ENCODE measurements at places on chromosomes 5 and 9.

- DNase-seq = no peak
Measured at GRCh38 chr5:172721455-172722326, 49.3 kb downstream of the DUSP1 start.

DNA sequence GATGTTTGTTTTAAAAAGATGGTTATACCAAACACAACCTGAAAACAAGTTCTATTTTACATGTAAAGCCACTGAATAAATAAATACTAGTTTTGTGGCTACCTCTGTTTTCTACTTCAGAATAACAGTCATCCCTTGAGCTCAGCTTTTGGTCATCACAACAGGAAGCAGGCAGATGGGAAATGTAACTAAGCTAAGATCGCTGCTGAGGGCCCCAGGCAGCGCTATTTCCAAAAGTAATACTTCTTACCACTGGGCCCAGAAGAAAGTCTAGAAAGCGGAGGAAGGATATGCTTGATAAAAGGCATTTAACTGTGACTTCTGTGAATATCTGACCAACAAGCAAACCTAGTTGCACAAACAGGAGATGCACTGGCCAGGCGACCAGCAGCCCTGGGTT is 61.4 kb downstream of the SERINC5 start:
- no peak for DNase-seq

DNA sequence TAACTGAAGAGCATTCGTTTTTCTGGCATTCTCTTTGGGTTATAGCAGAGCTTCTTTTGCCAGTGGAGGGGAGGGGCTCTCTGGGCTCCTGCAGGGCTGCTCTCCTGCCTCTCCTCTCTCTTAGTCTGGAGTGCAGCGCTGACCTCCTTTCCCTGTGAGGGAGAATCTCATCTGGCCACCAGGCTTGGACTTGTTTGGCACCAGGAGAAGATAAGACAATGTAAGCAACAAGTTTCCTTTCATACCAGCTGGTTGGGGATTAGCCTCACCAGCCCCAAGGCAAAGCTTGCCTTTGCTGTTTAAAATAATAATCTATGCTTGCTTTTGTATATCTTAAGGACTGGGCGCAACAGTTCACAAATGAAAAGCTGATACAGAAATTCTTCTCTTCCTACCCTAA is 196.4 kb downstream of the TLE4 start:
- no peak for DNase-seq

DNA sequence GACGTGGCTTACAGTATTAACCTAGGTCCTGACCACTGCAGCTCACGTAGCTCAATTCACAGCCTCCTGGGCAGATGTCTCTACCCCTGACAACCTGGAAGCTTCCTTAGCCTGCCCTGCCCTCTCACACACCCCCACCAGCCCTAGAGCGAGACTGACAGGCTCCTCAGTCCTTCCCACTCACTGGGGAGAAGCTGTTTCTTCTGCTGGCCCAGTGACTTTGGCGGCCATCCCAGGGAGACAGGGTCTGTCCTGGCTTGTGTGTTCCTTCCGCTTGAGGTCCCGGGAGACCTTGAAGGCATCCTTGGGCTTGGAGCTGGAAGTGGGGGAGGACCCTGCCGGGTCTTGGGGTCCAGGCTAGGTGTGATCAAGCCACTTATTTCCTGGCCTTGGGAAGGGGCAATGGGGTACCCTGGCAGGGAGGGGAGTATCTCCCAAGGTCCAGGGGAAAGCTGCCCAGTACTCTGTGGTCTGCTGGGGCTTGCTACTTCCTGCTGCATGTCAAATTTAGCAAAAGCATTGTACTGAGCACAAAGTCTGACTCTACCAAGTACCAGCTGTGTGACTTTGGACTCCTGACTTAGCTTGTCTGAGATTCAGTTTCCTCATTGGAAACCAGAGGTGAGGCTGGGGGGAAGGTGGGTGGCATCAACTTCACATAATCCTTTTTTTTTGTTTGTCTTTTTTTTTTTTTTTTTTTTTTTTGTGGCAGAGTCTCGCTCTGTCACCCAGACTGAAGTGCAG is 1.9 kb downstream of the MIGA2 start:
- no peak for DNase-seq

- no peak for DNase-seq
Measured at GRCh38 chr5:77761606-77762005, 14.5 kb downstream of the TBCA start.

- DNase-seq = no peak
Measured at GRCh38 chr9:136560586-136560985, 14.7 kb upstream of the NOTCH1 start.

- no peak for DNase-seq
Measured at GRCh38 chr5:28523416-28523815, 1485.0 kb upstream of the CDH9 start.

GRCh38 chr9:129351058-129351641 is 173.1 kb upstream of the IER5L start:
- no peak for DNase-seq

DNA sequence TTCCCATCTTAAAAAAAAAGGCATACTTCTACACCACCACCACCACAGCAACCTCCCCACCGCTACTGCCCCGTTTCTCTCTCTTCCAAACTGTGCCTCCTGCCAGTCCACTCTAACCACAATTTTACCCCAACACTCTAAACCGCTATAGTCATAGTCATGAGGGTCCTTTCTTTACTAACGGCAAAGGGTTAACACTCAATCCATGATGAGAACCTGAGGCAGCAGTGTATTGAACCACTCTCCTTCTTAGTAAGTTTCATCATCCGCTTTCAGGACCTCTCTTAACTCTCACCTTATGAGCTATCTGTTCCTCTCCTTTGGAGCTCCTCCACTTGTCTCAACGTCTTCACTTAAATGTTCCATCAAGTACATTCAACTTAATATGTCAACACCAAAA is 34.0 kb downstream of the IDNK start:
- no peak for DNase-seq

DNA sequence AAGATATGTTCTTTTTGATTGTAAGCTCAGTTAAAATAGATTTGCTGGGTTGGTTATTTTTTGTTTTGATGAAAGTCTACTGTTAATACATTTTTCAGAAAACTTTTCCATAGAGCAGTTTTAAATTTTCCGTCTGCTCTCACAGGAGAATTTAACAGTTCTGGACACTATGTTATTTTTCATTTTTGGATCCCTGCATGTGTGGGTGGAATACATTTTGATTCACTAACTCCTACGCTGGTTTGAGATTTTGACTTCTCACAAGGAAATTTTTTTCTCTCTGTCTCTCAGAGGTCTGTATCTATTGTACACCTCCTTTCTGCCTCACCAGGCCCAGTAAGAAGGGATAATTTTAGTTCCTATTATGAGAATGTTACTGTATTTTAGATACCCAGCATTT is 502.4 kb downstream of the CDH10 start:
- no peak for DNase-seq

DNA sequence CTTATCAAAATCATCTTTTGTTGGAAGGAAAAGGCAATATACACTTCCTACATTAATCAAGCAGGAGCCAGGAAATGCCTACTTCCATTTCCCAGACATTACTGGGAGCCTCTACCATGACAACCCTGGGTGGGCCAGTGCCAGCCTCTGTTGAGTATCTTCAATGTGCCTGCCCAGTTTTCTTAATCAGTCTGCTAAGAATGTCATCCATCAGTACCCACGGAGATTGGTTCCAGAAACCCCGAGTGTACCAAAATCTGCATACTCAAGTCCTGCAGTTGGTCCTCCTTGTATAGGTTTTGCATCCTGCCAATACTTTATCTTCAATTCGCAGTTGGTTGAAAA is 82.4 kb downstream of the MARCHF3 start:
- DNase-seq = no peak

DNA sequence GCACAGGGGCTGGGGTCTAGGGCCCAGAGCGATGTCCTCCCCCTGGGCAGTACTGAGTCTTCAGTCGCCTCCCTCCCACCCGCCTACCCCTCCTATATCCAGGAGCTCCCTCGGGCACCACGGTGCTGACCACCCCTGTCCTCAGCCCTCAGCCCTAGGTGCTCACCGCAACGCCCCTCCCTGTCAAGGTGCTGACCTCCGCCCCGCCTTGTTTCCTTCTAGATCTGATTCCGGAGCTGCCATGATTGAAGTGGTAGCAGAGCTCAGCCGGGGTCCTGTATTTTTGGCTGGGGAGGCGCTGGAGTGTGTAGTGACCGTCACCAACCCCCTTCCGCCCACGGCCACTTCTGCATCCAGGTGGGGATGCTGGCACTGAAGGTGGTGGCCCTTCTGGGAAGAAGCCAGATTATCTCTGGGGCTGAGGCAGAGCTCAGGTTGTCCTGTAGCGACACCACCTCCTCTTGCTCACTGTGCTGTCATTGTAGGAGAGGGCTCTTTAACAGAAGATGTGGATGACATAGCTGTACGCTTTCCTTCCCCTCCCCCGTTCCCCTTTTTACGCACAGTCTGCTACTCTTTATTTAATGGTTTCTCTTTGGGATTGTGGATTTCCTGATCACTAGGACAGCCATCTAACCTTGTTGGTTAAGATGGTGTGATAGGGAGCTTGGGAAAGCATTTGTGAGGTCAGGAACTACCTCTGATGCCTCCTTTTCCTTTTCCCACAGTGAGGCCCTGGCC is 598 bp downstream of the RGP1 start:
- DNase-seq = no peak

DNA sequence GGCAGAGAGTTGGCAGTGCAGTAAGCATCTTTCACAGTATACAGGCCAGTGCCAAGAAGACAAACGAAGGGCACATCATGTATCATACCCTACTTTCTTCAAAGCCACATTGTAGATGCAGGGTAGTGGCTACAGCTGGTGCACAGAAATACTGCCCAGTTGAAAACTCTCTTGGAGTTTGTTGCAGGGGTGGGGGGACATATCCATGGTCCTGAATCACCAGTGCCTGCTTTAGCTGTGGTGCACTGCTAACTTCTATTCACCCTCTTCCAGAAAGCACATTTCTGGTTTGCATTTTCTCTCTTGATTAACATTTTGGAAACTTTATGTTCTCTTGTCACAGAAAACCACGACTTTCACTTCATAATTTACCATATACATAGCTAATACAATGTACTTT is 196.6 kb downstream of the PAPPA start:
- no peak for DNase-seq

DNA sequence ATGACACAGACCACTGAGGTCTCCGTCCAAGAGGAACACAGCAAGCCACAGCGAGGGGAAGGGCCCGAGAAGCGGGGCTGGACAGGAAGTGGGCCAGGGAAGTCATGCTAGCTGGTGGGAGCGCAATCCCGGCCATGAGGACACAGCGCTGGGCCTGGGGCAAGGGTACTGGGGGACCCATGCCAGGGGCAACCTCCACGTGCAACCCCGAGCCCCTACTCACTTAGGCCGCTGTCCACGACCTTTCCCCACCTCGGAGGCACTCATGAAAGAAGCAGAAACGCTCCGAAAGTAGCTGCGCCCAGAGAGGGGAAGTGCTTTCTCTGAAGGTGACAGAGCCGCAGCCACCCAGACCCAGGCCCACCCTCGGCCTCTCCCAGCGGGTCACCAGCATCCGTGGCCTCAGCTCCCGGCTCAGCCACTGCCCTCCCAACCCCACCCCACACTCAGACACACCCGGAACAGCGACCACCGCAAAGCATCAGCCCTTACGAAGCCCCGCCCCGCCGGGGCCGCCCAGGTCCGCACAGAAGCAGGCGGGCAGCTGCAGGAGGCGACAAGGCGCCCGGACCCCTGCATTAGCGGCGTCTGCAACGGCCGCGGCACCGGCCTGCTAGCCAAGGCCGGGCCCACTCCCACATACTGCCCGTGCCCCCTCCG is 782 bp downstream of the BICD2 start:
- DNase-seq = no peak

- DNase-seq = no peak
Measured at GRCh38 chr9:126342621-126343031, 16.0 kb downstream of the MVB12B start.

- DNase-seq = no peak
Measured at GRCh38 chr5:147400126-147400809, 109.6 kb downstream of the DPYSL3 start.

DNA sequence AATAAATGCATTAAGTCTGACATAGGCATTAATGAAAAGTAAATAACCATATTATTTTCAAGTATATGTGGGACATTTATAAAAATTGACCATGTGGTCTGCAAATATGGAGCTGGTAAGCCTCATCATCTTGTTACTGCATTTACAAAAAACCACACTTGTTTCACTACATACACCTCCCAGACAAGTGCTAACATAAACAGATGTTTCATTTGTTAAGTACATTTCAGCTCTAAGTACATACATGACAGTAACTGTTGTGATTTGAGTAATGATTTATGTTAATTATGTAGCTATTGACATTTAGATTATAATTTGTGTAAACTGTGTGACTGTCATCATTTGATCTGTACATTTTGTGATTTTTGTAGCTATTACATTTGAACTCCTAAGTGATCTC is 13.9 kb downstream of the IDNK start:
- no peak for DNase-seq

DNA sequence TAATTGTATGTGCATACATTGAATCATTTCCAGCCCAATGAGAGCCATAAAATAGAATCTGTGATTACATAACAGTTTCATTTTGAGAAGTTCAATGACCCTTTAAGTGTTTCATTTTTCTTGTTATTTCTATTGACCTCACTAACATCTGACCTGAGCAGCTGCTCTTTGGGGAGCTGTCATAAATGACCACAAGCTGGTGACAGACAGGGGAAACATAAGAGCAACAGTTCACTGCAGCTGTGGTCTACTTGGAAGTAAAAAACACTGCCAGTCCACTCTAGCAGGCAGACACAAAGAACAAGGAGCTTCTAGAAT is 265.4 kb downstream of the DTWD2 start:
- no peak for DNase-seq

- DNase-seq = no peak
Measured at GRCh38 chr9:18063856-18064390, 410.0 kb upstream of the ADAMTSL1 start.

GRCh38 chr9:82677086-82677485 is 385.9 kb downstream of the RASEF start:
- no peak for DNase-seq

GRCh38 chr9:96071076-96071814 is 195.8 kb downstream of the ERCC6L2 start:
- DNase-seq = no peak

DNA sequence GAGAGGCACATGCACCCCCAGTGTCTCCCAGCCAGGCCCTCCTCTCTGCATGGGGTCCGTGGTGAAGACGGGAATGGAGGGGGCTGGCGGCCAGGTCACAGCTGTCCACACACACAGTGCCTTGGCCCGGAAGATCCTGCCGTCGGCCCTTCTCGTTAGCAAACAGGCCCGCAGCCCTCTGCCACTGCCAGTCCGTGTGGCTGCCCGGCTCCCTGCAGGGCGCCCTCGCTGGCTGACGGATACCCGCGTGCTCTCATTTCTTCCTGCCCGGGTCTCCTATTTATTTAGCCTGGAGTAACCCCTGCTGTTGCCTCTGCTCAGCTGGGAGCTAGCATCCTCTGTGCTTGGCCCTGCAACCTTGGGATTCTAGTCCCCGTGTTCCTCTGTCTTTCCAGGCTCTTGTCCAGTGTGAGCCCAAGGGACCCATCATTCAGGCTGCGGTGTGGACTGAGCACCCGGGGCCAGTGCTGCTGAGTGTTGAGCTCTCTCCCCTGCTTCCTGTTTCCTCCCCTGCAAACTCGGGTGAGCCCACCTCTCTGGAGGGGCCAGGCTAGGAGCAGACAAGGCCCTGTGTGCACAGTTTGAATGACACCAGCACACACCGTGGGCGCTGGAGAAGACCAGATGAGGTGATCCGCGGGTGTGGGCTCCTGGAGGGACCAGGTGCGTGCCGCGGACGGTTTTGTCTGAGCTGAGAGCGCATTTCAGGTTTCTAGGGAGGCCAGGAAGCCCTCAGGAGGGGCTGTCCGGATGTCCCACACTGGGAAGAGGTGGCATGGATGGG is 14.6 kb upstream of the RNU6ATAC start:
- no peak for DNase-seq

All from stimulated activated CD8-positive, alpha-beta memory T cell treated with anti-CD3 and anti-CD28 coated beads, Interleukin-7, amount 100 ng/mL, for 1 hour (primary cell).